SW480 (cell line): ENCODE measurements at places on chromosomes 5 and 9.

GRCh38 chr5:40034441-40034840 is 609.7 kb upstream of the DAB2 start:
- no peak for DNase-seq

DNA sequence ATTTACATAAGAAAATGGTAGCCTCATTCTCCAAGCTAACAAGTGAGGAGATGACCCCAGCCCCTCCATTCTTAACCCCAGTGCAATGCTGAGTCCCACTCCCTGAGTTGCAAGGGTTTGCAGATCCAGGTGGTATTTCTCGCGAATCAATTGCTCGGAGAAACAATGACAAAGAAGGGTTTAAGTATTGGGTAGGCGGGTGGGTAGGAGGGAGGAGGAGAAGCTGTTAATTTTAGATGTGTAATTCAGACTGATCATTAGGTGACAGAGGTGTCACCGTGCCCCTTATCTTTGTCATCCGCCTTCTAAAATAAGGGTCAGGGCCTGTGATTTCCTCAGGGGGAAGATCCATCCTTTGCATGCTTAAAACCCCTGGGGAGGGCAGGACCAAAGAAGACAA is 17.0 kb upstream of the SH3RF2 start:
- no peak for DNase-seq

- DNase-seq: no peak
Observed at GRCh38 chr5:37598733-37599132, 219.6 kb downstream of the WDR70 start.

DNA sequence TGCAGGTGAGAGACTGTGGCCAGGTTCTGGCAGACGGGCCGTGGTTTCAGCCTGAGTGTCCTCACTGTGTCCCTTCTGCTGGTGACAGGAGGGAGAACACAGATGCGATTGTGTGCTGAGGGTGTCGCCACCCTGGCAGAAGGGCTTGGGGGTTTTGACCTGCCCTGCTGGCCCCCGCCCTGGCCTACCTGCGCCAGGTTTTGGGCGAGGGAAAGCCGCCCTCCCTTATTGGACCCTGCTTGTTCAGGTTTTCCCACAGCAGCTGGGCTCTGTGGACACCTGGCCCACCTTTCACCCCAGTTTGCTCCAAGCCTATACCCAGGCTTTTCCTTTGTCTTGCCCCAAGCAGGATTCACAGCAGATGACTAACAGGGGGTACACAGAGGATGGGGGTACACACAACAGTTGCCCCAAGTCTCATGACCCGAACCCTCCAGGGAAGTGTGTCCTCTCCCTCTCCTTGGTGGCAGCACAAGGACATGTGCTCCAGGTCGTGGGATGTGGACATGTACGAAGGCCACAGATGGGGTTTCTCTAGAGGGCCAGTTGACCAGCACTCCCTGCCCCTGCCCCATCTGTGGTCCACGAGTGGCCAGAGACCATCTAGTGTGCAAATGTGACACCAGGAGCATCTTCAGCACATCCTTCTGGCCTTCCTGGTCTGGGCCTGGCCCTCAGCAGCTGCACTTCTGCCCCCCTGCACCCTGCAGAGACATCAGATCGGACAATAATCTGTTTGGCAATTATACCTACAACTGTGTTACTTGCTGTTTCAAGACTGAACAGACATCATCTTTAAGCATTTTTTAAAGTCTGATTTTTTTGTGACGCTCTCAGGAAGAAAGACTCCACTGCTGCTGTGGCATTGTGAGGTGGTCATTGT is 265.8 kb upstream of the IRX4 start:
- peak; percentile 21 for DNase-seq

- no peak for DNase-seq
Observed at GRCh38 chr5:1400211-1400855, 44.9 kb downstream of the SLC6A3 start.

DNA sequence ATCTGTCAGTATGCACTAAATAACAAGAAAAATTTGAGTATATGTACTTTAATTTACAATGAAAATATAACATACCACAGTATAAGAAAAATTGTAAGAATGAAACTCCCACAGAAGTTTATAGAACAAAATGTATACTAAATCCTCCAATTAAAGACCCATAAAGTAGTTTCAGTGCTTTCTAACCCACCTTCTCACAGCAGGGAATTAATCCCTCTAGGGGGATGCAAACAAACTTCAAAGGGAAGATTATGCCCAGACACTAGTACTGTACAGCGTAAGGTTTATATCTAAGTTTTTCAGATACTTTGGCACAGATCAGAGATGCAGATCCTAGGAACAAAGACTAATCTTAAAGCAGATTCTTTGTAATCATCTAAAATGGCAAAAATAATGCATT is 57.2 kb downstream of the DENND1A start:
- no peak for DNase-seq

- no peak for DNase-seq
Observed at GRCh38 chr5:42242881-42243485, 180.3 kb upstream of the GHR start.

GRCh38 chr5:133304707-133305216 is 252.9 kb downstream of the HSPA4 start:
- no peak for DNase-seq

DNA sequence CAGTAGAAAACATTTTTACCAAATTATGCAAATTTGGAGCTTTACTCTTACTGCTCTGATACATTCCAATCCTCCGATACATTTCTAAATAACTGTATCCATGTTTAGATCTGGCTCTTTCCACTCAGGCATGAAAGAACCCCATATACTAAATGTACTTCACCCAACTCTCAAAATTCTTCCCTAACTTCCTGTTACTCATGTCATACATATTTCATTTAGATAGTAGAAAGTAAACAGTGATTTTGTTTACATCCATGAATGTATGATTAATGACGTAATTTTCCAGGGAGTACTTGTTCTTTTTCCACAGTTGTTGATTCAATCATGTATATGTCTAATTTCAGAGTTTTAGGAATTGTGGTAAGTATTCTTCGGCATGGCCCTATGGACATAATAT is 1426.5 kb upstream of the C9orf72 start:
- DNase-seq: no peak

GRCh38 chr5:6686501-6686900 is 26.7 kb upstream of the TENT4A start:
- no peak for DNase-seq

- no peak for DNase-seq
Observed at GRCh38 chr5:175516933-175517823, 38.8 kb downstream of the SFXN1 start.

DNA sequence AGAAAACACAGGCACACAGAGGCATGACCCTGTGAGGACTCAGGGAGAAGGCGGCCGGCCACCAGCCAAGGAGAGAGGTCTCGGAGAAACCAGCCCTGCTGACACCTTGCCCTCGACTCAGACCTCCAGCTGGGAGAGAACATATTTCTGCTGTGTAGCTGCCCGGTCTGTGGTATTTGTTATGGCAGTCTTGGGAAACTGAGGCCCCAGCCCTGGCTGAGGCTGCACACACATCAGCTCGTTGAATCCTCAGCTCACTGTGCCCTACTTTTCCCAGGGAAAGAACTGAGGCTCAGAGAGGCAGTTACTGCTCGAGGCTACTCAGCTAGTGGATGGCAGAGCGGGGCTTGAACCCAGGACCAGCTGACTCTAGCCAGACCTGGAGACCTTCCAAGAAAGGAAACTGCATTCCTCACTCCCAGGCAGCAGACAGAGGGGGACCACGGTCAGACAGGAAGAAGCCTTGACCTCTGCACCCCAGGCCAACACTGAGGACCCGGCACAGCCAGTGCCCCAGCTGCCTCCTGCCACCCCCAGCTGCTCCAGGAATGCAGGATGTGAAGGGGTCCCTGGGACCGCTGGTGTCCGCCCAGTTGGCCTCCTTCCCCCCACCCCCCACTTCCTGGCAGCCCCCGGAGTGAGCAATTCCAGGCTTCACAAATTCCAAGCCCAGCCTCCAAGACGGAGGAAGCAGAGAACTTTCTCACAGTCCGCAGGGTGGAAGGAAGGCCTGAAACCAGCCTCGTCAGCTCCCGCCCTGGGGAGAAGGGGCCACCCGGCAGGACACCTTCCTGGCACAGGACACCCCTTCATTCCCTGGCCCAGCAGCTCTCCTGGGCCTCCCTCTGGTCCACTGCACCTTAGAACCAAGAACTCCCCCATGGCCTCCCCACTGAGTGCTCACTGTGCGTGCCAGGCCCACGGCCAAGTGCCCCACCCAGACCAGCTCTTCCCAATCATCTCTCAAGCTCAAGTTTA is 69.9 kb downstream of the LRSAM1 start:
- peak; percentile 50 for DNase-seq

GRCh38 chr9:31824860-31825259 is 559.6 kb upstream of the ACO1 start:
- DNase-seq: no peak

- no peak for DNase-seq
Observed at GRCh38 chr9:73135394-73135793, 16.3 kb upstream of the ANXA1 start.

DNA sequence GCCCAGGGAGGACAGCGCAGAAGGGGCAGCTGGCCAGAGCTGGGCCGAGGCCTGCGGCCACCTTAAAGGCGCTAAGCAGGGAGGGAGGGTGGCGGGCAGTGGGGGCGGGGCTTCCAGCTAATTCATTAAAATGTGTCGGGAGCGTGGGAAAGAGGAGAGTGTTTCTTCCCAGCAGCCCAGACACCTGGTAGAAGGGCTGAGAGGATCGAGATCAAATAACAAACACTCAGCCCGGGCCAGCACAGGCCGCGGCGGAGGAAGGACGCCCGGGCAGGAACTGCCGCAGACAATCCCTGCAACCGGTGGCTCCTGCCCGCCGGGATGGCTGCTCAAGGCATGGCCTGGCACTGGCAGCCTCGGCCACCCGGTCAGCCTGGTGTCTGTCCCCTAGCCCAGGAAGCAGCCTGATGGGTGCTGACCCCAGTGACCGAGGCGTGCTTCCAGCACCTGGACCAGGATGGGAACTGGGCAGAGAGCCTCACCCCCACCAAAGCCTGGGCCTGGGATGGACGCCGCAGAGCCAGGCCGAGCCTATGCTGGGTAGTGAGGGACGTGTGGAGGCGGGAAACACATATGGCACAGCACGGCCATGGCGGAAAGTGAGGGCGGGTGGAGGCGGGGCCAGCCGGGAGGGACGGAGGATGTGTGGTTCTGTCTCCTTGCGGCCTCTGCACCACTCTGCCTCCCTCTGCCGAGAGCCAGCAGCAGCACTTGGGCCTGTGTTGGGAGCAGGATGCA is 3.2 kb upstream of the NRARP start:
- DNase-seq: peak; percentile 70

- DNase-seq: no peak
Observed at GRCh38 chr5:108174286-108174685, 207.6 kb downstream of the FBXL17 start.

DNA sequence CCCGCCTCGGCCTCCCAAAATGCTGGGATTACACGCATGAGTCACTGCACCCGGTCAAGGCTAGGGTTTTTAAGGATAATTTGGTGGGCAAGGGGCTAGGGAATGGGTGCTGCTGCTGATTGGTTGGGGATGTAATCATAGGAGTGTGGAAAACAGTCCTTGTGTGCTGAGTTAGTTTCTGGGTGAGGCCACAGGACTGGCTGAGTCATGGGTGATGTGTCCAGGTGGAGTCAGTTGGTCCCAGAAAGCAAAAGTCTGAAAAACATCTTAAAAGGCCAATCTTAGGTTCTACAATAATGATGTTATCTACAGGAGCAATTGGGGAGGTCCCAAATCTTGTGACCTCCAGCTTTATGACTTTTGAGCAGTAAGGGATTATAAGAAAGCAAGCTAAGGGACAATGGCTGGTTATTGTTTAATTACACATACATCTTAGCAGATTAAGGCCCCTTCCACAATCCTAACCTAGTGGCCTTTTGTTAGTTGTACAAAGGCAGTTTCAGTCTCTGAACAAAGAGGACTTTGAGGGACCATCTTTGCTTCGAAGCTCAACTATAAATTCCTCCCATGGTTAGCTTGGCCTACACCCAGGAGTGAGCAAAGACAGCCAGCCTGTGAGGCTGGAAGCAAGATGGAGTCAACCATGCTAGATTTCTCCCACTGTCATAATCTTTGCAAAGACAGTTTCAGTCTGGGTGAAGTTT is 5.5 kb upstream of the AOPEP start:
- no peak for DNase-seq

- DNase-seq: no peak
Observed at GRCh38 chr9:14565352-14566016, 127.7 kb downstream of the ZDHHC21 start.
